Panc1 (cell line): ENCODE measurements at places on chromosomes 3 and 15. TPM values are rescaled to one million over a fixed set of nuclear protein-coding genes. Genes with fewer than 3 reads are reported as not detected.

The FSIP1 gene
- 1.4 TPM for total RNA-seq

The ASB14 gene
- total RNA-seq = not detected

The LEKR1 gene
- total RNA-seq = not detected

The GPR149 gene
- total RNA-seq = not detected

The SCAANT1 gene
- total RNA-seq = not detected

The ARGFX gene
- not detected for total RNA-seq

DNA sequence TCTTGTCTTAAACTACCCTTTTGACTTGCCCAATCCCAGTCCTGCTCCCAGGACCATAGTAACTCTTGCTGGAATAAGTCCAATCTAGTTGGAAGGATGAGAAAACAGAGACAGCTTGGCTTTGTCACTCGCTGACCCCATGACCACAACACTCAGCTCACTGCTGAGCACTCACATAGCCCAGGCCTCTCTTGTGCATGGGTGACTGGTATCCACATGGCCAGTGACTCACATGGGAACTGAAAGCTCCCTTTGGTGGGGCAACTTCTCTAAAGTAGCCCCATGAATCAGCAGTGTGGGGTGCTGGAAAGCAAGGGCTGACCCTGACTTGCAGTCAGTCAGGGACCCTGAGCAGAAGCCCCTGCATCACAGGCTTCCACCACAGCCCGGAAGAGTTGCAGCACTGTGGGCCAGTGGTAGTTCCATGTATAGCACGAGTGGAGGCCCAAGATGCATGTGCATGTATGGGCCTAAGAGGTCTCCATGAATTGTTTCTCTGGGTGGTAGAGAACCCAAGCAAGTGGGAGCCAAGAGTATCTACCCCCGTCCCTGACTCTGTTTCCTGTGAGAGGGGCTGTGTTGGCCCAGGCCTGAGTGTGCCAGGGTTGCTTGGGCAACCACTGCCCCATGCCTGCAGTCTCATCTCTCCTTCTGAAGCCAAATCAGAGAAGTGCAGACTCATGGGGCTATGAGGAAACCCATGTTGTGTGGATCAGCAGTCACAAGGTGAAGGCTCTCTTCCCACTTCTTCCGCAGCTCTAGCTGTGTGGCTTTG lies 62.1 kb upstream of the XCR1 start:
- H3K27me3 ChIP-seq = no peaks in the 10 kb centered on the region
- no peaks in the 10 kb centered on the region for H3K36me3 ChIP-seq
- no peak overlapping the region for H3K27ac ChIP-seq
- no peak overlapping the region for H3K4me3 ChIP-seq
- DNase-seq = no peak

DNA sequence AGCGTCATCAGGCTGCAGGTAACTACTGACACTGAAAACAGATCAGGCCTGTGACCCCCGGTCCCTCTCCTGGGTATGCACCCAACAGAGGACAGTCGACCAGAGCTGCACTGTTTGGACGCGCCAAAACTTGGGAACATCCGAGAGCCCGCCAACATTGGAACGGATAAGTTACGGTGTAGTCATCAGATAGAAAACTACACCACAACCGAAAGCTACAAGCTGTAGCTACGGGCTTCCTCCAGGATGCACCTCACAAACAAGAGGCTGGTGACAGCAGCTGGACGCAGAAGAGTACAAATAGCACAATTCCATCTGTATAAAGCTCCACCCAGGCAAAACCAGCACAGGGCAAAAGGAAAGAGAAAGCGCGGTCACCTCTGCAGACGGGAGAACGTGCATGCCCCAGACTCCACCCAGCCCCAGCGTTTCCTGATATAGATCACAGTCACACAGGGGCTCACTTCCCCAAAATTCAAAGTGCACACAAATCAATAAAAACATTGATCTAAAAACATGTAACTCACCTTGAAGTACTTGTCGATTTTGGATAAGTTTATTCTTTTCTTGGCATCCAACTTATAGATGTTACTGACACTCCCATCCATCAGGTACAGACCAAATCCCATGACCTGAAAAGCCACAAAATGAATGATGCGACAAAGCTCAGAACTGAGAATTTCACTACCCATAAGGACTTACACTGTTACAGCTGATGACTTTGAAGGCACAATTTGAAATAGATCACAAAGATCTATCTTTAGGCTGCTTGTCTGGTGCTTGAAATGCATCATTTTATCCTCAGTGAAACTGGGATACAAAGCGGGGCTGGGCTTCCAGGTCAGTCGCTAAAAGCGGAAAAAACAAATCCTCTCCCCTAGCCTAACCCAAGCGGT lies 43.3 kb downstream of the CYFIP1 start:
- DNase-seq = no peak
- no peak overlapping the region for H3K4me3 ChIP-seq
- no peak overlapping the region for H3K27ac ChIP-seq
- no peaks in the 10 kb centered on the region for H3K4me1 ChIP-seq

DNA sequence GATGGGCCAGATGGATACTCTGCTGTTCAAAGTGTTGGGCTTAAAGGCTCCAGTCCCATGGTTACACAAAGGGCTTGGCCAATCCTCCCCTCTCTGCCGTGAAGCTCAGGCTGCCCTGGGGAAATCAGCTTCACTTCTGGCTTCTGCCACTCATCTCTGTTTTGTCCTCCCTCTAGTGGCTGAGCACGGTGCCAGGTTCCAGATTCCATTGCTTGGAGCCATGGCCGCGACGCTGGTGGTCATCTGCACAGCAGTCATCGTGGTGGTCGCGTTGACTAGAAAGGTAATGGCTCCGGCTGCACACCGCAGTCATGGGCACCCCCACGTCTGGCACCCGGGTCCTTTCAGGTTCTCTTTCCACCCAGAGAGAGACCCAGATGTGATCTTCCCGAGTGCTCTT lies 5.6 kb downstream of the TIGIT start:
- H3K36me3 ChIP-seq = no peaks in the 10 kb centered on the region
- no peak for DNase-seq

DNA sequence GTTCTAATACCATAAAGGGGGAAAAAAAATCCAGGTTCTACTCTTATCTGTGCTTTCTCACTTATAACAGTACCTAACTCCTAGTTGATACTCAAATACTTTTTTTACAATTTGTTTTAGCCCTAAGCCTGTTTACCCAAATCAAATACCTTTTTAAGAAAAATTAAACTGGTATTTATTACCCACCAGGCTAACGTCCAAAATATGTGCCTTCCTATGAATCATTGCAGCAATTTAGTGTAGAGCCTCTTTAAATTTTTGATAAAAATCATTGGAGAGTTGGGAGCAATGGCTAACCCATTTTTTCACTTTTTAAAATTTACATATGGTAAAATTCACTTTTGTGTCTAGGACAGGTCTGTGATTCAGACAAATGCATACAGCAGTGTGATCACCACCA lies 27.9 kb downstream of the FILIP1L start:
- no peak for DNase-seq
- peaks cover 7% of the 10 kb centered on the region; the same call in 1 of the 2 replicates for H3K4me1 ChIP-seq
- H3K36me3 ChIP-seq = no peaks in the 10 kb centered on the region
- H3K27ac ChIP-seq = no peak overlapping the region

GRCh38 chr3:37509069-37509468 lies 334.7 kb upstream of the LRRFIP2 start:
- H3K36me3 ChIP-seq = no peaks in the 10 kb centered on the region
- H3K4me1 ChIP-seq = no peaks in the 10 kb centered on the region
- DNase-seq = no peak
- no peaks in the 10 kb centered on the region; the same call in 1 of the 2 replicates for H3K27me3 ChIP-seq
- H3K4me3 ChIP-seq = no peak overlapping the region
- no peak overlapping the region for H3K27ac ChIP-seq

- no peaks in the 10 kb centered on the region for H3K4me1 ChIP-seq
- no peak for DNase-seq
- no peak overlapping the region for H3K4me3 ChIP-seq
- H3K27ac ChIP-seq = no peak overlapping the region
Measured at GRCh38 chr15:37582852-37583251, 351.6 kb upstream of the TMCO5A start.

DNA sequence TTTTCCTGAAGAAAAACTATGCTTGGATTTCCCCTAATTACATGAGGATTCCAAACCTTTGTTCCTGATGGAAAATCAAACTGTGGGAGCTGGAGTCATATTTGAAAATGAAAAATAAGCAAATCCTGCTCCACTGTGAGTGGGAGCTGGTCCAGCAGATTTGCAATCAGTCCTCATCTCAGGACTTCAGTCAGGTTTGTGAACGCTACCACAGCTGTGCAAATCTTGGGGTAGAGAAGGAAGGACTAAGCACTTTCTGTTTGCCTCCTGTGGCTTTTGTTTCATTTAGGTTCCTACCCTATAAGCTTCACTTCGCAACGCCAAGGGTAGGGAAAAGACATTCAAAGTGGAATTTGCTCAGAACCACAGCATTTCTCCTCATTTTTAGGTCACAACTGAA lies 238.2 kb downstream of the TUSC7 start:
- H3K4me3 ChIP-seq = no peak overlapping the region
- no peaks in the 10 kb centered on the region for H3K27me3 ChIP-seq
- no peaks in the 10 kb centered on the region for H3K36me3 ChIP-seq
- no peaks in the 10 kb centered on the region for H3K4me1 ChIP-seq
- DNase-seq = no peak

- H3K4me3 ChIP-seq = no peak overlapping the region
- no peak for DNase-seq
- no peaks in the 10 kb centered on the region for H3K27me3 ChIP-seq
Measured at GRCh38 chr3:60742606-60743145, 508.6 kb downstream of the FHIT start.

- H3K4me1 ChIP-seq = peaks cover 26% of the 10 kb centered on the region
- H3K27me3 ChIP-seq = no peaks in the 10 kb centered on the region
- 0 out of 2 replicates have a peak, but pooled peaks cover 4% of the 10 kb centered on the region for H3K36me3 ChIP-seq
- H3K4me3 ChIP-seq = no peak overlapping the region
- DNase-seq = no peak
- H3K27ac ChIP-seq = no peak overlapping the region
Measured at GRCh38 chr3:158804441-158804840, 2.6 kb downstream of the MFSD1 start.
